ENCODE measurements at places on chromosomes 11 and 22. TPM values are rescaled to one million over a fixed set of nuclear protein-coding genes. Genes with fewer than 3 reads are reported as not detected.

KRTAP5-8 gene
- not detected for total RNA-seq

OR5A1 gene
- not detected for total RNA-seq

SYT13 gene
- total RNA-seq: 1.4 TPM

TMPRSS6 gene
- total RNA-seq: 0.39 TPM

KCNK7 gene
- total RNA-seq: 0.61 TPM

OR10D3 gene
- total RNA-seq: not detected

AMPD3 gene
- 25.9 TPM for total RNA-seq

OR8G1 gene
- not detected for total RNA-seq

C11orf52 gene
- 4.6 TPM for total RNA-seq

TMEM121B gene
- 0.57 TPM for total RNA-seq

BACE1 gene
- total RNA-seq: 8.5 TPM

NRGN gene
- total RNA-seq: 33.3 TPM

APOL4 gene
- total RNA-seq: not detected

RFPL2 gene
- 0.61 TPM for total RNA-seq

TENM4 gene
- total RNA-seq: 0.05 TPM

VSTM5 gene
- not detected for total RNA-seq

APOBEC3F gene
- total RNA-seq: 11.1 TPM

OR2AT4 gene
- not detected for total RNA-seq

HTR3A gene
- 0.12 TPM for total RNA-seq

MCHR1 gene
- total RNA-seq: not detected

APLNR gene
- total RNA-seq: not detected

Data from HCT116 (cell line).